ENCODE measurements at places on chromosomes 12 and 14.

GRCh38 chr12:100668945-100669536 lies 95.6 kb downstream of the GAS2L3 start:
- peak; percentile 27 for DNase-seq

GRCh38 chr12:109705291-109705690 lies 8.3 kb upstream of the FAM222A start:
- DNase-seq, result no peak

DNA sequence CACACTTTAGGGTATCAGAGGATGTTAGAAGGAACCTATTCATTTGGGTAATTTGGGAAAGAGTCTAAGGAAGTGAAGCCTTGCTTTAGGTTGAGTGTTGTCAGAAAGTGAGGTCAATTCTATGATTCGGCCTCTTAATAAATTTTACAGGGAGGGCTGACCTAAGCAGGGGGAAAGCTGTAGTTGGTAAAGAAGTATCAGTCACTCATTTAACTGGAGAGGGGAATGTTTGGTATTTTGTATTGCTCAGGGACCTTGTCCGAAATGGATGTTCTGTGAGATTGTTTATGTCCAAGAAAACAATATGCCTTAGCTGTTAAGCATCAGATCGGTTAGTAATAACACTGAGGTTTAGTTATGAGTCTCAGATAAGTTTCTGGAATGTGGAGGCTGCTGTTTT lies 7.3 kb downstream of the CAND1 start:
- no peak for DNase-seq

GRCh38 chr12:124247331-124247730 lies 47.6 kb upstream of the RFLNA start:
- no peak for DNase-seq

- DNase-seq, result peak; percentile 28
These were observed 44.8 kb downstream of the FOXN4 start for GRCh38 chr12:109264095-109264942.

DNA sequence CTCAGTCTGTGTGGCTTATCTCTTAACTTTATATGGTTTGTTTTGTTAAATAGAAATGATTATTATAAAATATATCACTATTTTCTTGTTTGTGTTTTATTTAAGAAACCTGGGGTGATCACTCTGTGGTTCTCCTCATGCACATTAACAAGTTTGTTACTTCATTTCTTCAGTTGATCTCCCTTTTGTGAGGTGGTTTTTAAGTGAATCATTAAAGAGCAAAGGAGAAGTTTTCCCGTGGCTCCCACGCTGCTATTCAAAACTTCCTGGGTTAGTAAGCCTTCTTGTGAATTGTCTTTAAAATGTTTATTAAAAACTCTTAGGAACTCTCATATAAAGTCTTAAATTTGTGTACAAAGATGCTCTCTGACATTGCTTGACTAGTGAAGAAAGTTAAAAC lies 11.8 kb downstream of the ADIPOR2 start:
- DNase-seq, result no peak

DNA sequence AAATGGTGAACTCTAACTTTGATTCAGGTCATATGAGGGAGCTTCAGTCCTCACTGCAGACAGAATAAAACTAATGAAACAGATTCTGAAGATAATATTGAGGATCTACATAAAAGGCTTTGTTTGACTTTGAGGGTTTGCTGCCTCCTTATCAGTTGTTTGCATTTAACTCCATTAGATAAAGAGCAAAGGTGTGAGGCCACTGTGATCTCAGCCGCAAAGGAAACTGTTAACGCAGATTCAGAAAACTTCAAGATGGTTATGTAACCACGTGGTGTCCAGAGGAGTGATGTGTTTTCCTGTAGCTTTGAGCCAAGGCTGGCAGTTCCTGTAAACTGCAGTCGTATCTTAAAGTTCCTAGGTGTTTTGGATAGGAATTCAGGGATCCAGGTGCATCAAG lies 67.8 kb downstream of the METTL25 start:
- peak; percentile 1 for DNase-seq

DNA sequence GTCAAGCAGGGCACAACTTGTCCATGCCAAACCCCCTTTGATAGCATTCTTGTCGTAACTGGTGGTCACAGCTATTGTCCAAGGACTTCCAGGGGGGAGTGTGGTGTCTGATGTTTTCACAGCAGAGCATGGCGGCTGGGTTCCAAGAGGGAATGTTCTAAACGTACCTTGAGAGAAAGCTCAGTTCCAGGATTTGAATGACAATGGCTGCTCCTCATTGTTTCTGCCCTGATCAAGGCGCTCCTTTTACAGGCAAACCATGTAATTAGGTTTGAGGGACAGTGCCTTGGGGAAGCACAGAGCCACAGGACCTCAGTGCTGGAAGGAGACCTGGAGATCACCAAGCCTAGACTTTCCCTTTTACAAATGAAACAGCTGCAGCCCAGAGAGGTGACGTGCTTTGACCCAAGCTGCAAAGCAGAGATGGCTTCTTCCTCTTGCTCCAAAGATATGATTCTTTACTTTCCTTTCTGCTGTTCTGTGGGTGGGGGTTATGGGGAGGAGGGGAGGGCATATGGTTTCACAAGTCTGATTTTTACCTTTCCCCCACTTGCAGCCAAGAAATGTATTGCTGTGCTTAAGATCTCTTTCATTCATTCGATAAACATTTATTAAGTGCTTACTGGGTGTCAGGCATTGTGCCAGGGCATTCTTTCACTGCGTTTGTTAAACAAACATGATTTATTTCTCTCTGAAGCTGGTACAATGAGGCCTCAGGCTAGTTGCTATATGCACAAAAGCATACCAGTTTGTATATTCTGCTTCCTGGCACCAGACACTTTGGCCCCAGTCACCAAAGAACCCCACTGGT lies 172.8 kb downstream of the KTN1 start:
- DNase-seq, result no peak

- no peak for DNase-seq
These were observed 7.6 kb downstream of the FCF1 start for GRCh38 chr14:74720526-74720925.

- DNase-seq, result no peak
These were observed 18.1 kb downstream of the C12orf75 start for GRCh38 chr12:105348561-105348960.

GRCh38 chr14:75970989-75971388 lies 10.8 kb downstream of the TGFB3 start:
- no peak for DNase-seq

DNA sequence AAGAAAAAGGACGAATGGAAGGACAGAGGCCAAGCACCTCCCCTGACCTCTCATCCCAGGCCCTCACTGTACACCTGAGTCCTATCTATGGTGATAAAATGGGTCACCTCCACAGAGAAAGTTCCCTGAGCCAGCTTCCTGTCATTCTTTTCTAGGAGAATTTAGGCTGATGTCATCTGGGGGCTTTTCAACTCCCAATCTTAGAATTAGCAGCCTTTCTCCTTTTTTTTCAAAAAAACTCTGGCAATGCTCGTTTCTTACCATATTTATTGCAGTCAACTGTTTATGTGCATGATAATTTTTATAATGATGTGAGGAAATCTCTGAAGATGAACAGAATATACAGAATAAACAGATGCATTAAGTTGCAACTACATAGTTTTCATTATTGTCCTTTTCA lies 177.6 kb downstream of the SNAPC1 start:
- DNase-seq, result no peak

DNA sequence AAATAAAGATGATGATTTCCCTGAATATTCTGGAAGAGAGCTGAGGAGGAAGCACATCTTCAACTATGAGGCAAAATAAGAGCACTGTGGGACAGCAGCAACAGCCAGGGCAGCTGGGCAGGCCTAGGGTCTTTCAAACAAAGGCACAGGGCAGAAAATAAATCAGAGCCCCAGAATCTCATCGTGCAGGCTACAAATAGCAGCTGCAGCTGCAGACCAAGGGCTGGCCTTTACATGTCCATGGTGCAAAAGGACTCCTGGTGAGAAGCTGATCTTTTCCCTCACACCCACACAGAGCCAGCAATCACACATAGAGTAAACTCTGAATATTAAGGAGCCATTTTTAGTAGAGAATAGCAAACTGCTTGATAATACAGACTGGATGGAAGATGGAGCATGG lies 13.6 kb upstream of the MYBPC1 start:
- no peak for DNase-seq

GRCh38 chr12:102980350-102980749 lies 22.9 kb downstream of the ASCL1 start:
- DNase-seq, result no peak

DNA sequence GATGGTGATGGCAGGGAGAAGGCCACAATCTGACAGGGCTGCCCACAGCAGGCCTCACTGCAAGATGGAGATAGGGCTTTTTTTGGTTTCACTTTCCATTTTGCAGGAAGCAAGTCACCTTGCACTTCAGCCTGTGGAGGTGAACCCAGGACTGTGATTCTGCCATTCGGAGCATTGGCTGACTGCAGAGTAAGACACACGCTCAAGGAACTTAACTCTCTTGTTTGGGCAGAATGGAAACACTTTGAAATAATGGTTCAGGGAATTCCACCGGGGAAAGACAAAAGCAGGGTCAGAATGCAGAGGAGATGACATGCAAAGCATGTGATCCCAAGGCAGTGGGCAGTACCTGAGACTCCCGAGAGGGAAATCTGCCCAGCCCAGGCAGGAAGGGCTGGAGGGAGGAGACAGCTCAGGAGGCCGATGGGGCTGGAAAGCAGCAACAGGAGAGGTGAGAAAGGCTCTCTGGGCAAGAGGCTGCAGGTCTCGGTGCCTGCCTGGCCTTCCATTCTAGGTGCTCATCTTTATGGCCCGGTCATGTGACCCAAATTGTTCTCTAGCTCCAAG lies 58.7 kb upstream of the PRMT8 start:
- DNase-seq, result no peak

- no peak for DNase-seq
These were observed 934 bp upstream of the ZC2HC1C start for GRCh38 chr14:75068294-75069120.

GRCh38 chr12:20792971-20793370 lies 17.5 kb upstream of the SLCO1B3 start:
- DNase-seq, result no peak

DNA sequence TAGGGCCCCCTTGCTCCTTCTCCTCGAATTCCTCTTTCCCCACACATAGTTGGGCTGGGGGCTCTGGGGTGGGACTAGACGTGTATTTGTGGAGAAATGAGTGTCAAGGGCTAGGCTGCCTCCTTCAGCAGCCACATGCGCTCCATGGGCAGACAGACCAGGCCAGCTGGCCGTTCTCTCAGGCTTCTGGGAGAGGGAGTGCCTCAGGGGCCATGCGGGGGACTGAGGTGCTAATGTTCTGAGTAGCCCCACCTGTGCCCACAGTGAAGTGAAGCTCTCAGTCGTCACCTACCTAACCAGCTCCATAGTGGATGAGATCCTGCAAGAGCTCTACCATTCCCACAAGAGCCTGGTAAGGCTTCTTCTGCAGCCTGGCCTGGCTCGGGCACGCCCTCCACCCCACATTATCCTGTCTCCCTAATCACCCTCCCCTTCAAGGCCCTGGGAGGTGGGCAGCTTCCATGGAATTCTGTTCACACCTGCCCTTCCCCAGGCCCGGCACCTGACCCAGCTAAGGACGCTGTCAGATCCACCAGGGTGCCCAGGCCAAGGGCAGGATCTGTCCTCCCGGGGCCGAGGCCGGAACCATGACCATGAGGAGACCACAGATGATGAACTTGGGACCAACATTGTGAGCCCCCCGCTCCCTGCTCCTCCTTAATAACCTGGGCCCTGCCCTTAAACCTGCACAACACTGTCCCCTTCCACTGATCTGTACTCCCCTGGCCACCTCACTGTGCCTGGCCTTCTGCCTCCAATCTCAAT lies 9.0 kb upstream of the CPNE6 start:
- DNase-seq, result no peak

DNA sequence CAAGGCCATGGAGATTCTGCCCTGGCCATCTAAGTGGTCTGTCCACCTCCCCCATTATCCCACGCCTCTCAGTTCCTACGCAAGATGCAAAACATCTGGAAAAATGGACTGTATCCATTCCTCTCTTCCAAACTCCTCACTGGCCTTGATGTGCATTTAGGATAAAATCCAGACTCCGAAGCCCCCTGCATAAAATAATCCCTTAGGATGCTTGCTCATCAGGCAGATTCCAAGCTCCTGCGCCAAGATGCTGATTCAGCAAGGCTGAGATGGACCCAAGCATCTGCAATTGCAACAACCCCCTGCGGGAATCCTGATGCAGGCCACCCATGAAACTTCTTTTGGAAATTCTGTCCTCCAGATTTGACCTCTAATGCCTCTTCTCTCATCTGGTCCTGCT lies 81.6 kb downstream of the SPRING1 start:
- no peak for DNase-seq

GRCh38 chr14:101183376-101184103 lies 280.0 kb upstream of the RTL1 start:
- no peak for DNase-seq

All from CD4-positive, alpha-beta T cell treated with Interleukin-17A for 1 hour (primary cell).